ENCODE measurements at places on chromosomes 4 and X.
A peak's percentile ranks its signal among the peaks of the same experiment; 100 is the strongest.

DNA sequence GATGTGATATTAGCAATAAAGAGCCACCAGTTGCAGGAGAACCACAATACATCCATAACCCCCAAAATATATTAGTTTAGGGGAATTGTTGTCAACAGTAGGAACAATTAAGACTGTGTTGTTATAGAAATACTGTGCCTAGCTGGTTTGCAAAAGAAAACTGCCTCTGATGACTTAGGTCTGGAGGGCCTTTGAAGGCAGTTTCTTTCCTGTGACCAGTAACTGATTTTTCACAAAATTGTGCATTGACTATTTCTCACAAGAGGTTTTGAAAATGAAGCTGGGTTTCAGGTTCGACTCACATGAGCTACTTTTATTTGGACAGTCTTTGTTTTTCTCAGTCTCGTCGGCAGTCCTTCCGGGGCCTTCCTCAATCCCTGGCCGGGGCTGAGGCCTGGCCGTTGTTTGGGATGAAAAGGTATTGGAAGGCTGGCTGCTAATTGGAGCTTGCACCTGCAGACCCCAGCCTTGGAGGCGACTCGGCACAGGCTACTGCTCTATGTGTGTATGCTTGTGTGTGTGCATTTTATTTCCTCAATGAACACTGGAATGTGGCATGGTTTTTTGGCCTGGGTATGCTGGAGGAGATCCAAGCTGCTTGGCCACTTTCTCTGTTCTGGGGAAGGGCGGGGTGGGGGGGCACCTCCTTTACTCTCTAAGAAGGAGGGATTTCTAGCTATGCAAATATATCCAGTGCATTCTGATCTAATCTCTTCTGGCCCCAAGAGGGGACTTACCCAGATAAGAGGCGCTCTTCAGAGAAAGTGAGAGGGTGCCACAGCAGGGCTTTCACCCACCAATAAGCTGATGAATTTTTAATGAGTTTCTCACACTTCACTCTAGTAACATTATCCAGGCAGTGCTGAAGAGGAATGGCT, 49.5 kb upstream of the LNX1 start:
- DNase-seq = no peak

- no peak for DNase-seq
Observed at GRCh38 chr4:151950993-151951670, 190.3 kb upstream of the GATB start.

GRCh38 chr4:10619220-10619619, 65.3 kb downstream of the CLNK start:
- DNase-seq = no peak

GRCh38 chr4:57139783-57140182, 29.6 kb upstream of the IGFBP7 start:
- DNase-seq = no peak

- DNase-seq = no peak
Observed at GRCh38 chrX:97605271-97605670, 721.6 kb downstream of the RPA4 start.

GRCh38 chr4:87122252-87122651, 98.2 kb downstream of the KLHL8 start:
- no peak for DNase-seq

- DNase-seq = no peak
Observed at GRCh38 chr4:69493515-69493914, 2.2 kb downstream of the UGT2B4 start.

DNA sequence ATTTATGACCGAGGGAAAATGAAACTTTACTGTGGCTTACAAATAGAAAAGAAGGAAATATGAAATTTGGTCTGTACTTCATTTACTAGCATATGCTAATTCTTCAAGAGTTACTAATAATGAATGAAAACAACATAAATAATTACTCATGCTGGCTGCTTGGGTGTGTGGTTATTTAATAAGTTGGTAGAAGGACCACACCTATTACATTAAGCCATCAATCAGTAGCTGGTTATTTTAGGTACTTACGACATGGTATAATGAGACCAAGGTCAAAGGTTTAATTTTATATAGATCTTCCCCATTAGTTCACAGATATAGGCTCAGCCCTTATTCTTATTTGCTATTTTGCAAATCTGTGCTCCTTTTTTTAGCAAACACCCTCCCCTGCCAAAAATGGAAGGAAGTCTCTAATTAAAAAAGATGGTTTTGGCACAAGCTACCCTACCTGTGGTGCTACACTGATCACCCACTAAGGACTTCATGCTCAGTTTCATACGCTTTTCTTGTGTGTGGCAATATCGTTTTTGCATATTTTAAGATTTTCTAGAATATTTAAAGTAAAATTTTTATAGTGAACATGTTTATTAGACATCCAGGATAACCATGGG, 14.1 kb downstream of the TMPRSS11D start:
- DNase-seq = no peak

GRCh38 chrX:152901816-152902501, 4.1 kb downstream of the ZNF185 start:
- no peak for DNase-seq

DNA sequence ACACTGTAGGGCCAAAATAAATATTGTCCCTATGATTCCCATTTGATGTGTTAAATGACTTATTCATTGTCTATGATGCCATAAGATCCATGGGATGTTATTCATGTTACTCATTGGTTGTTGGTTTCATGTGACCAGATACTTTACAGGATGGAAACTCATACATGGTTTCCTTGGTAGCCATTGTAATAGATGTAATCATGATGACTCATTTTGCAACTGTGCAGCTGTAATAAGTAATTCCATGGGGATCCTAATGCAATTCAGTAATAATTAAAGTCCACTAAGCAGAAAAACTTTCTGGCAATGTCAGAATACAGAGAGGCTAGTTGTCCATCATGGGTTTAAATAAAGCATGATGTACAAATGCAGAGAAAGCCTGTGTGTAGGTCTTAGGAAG, 389.7 kb upstream of the NR3C2 start:
- no peak for DNase-seq

- no peak for DNase-seq
Observed at GRCh38 chr4:95539106-95539505, 9.7 kb downstream of the UNC5C start.

GRCh38 chrX:38220415-38221390, at the start of gene SRPX:
SRPX (minus strand) TSS chrX:38220871; CDS start chrX:38220792, 79 bp downstream.
- peak; percentile 64 for DNase-seq

DNA sequence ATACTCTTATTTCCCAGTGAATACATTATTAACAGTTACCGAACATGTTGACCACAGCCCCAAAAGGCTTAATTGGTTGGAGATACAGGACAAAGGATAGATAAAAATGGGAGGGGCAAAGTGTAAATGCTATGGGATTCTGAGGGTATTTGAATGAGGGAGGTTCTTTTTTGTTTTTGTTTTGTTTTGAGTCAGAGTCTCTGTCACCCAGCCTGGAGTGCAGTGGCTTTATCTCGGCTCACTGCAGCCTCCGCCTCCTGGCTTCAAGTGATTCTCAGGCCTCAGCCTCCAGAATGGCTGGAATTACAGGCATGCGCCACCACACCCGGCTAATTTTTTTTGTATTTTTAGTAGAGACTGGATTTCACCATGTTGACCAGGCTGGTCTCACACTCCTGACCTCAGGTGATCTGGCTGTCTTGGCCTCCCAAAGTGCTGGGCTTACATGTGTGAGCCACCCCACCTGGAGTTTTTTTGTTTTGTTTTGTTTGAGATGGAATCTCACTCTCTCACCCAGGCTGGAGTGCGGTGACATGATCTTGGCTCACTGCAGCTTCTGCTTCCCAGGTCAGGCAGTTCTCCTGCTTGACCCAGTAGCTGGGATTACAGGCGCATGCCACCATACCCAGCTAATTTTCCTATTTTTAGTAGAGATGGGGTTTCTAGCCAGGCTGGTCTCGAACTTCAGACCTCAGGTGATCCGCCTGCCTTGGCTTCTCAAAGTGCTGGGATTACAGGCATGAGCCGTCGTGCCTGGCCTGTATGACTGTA, 9.0 kb downstream of the UBE2K start:
- no peak for DNase-seq

DNA sequence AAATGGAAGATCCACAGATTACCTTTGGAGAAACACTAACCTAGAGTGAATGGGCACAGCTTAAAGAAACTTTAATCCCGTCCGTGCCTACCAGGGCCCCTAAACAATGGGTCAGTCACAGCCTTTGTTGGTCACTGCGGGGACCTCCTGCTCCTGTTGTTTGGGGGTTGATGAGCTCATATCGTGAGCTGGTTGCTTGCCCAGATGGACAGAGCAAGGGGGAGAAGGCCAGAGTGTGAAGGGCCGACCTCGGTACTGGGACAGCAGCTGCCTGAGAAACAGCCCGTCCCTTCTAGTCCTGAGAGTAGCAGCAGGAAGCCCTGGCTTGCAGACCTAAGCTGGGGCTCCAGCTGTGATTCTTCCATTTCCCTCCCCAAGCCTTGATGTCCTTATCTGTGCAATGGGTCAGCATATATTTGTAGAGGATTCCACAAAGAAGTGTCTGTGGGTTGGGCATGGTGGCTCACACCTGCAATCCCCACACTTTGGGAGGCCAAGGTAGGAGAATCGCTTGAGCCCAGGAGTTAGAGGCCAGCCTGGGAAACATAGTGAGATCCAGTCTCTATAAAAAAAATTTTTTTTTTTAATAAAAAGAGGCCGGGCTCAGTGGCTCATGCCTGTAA, 69.6 kb upstream of the SLC34A2 start:
- DNase-seq = peak; percentile 65

DNA sequence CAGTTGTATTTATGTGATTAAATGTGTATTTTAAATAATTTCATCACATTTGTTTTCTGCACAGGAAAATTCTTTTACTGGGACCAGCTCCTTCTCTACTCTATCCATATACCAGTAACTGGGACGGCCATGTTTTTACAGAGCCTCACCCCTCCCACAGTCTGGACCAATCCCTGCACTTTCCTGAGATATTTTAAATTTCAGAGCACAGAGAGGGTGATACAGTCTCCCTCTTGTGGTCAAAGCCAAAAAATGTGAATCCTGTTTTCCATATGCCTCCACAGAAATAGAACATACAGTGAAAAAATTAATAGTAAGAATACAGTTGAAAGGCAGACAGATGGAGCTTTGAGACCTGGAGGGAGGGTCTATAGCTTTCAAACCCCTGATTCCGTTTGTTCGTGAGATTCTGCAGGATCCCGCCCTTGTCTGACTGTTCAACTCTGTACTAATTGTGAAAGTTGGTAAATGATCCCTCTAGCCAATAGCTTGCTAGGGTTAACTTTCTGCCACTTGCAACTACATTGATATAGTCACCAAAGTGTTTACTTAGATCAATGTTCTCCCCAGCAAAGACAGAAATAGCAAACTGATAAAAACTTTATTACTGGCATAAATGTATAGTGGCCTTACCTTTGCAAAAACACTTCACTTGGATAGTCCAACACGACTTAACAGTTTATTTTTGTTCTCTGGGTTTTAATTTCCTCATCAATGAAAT, 172.2 kb downstream of the PPARGC1A start:
- peak; percentile 59 for DNase-seq

All from H7 (cell line).